Coronary artery (tissue), 2 donors: ENCODE measurements at places on chromosomes 1 and 21.

- DNase-seq, result no peak
Observed at GRCh38 chr1:28087614-28088167, 719 bp downstream of the EYA3 start.

DNA sequence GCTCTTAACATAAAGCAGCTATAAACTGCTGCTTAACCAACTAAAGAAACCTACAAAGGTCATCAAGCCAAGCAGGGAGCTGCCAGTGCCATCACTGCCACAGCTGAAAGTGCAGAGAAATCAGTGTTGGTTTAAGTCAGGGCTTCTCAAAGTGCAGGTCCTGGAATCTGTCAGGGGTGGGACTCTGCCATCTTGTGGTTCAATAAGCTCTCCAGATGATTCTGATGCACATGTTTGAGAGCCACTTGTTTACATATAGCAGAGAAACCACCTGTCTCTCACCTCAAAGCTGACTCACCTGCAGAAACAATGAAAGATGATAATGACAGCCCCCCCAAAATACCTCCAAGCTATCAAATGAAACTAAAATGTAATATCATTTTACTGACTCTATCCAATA is 49.3 kb downstream of the SH3GLB1 start:
- DNase-seq, result no peak

- no peak for DNase-seq
Observed at GRCh38 chr1:184843732-184844495, 89.3 kb upstream of the EDEM3 start.

GRCh38 chr1:17370618-17371017 is 1.4 kb upstream of the PADI6 start:
- no peak for DNase-seq

DNA sequence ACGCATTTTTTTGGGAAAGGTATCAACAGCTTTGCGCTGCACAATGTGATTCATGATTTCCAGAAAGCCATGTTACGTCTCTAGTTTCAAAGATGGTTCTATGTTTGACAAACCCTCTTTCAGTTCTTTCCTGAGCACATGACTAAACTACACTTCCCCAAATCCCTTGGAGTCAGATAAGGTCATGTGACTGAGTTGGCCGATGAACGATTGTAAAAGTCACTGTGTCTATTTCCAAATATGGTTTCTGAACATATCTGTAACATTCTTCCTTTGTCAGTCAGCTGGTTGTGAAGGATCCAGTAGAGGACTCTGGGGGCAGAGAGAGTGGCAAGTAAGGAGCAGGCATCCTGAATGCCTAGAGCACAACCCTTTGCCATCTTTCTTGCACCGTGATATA is 35.4 kb downstream of the TMPRSS15 start:
- DNase-seq, result no peak

DNA sequence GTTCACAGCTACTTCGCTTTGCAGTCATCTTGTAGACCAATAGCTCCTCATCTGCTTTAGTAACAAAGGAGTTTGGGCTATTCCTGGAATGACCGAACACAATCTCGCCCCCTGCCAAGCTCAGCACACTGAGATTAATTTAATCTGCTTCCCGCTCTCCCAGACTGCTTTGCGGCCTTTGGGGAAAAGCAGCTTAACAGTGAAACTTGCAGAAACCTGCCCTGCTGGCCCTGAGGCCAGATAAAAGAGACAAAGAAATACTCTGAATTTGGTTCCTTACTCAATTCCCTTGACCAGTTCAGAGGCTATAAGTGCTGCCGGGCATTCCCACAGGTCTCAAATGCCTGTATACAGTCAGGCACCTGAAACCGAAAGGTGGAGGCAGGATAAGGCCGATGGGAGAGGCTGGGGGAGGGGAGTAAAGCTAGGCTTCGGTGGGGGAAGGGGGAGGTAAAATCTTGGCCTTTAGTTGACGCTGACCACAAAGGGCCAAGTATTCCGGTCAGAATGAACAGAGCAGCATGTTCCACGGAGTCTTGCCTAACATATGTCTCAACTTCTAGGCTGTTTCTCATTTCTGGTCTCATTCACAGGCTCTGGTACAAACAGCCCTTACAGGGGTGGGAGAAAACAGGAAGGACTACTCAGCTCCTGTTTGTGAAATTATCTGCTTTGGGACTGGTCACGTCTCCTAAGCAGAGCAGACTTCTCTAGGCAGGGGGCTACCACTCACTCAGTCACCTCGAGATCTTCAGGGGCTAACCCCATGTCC is 17.7 kb upstream of the A3GALT2 start:
- peak; percentile 93 for DNase-seq
